GM23338 (cell line): ENCODE measurements at places on chromosomes 7 and 10.

DNA sequence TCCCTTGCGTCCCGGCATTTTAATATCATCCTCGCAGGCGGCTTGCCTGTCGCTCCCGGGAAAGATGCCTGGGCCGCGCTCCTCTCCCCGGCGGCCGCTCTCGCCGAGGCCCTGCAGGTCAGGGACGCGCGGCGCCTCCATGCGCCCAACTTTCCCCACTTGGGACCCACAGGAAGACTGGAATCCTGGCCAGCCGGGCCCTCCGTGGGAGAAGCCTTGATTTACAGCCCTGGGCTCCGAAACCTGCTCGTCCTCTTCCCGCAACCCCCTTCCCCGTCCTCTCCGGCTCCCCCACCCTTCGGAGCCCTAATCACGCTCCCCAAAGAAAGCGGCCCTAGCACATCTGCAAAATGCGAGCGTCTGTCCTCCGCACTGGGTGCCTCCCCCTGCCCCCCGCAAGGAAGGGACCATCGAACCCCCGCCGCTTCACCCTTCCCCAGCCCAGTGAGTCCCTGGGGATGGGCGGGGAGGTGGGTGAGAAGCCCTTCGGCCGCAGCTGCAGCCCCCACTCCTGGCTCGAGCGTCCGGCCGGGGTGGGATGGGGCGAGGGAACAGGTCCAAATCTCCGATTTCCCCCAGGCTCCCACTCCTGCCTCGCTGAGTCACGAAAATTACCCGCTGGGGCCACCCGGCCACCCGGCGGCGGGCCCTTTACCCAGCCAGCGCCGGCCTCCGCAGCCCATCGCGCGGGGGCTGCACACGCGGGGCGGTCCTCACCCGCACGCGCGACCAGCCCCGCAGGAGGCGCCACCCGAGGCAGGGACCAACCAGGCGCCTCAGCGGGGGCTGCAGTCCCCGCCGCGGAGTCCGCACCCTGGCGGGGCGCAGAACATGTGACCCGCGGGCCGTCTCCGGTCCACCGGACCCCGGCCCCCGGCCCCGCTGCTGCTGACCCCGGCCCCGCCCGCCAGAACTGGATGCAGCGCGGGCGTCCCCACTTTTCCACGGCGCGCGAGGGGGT is 695 bp downstream of the HSPA12A start:
- peak; percentile 38 for DNase-seq

DNA sequence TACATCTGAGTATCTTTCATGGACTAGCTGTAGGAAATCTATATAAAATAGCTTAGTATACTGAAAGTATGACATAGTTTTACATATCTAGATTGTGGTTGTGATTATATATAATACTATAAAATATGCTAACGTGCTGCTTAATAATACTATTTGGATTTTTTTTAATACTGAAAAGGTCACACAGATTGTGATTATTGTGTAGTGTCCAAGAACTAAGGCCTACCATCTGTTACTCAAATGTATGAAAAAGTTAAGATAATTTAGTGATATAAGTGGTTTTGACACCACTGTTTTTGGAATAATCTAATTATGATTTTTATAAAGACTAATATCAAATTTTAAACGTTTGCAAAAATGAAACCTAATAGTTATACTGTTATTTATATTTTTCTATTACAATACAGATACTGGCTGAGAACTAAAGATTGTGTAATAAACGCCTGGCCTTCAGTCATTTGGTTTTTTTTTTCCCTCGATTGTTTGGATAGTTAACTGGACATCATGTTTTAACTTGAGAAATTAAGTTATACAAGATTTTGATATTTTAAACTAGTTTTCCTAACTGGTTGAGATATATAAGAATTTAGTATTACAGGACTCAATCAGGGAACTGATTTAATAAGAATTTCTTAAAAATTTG is 12.6 kb downstream of the PTEN start:
- no peak for DNase-seq

GRCh38 chr7:100867040-100867775 is at the start of gene TRIP6:
TRIP6 (plus strand) TSS chr7:100867387; CDS start chr7:100867498, 111 bp downstream.
- peak; percentile 95 for DNase-seq

DNA sequence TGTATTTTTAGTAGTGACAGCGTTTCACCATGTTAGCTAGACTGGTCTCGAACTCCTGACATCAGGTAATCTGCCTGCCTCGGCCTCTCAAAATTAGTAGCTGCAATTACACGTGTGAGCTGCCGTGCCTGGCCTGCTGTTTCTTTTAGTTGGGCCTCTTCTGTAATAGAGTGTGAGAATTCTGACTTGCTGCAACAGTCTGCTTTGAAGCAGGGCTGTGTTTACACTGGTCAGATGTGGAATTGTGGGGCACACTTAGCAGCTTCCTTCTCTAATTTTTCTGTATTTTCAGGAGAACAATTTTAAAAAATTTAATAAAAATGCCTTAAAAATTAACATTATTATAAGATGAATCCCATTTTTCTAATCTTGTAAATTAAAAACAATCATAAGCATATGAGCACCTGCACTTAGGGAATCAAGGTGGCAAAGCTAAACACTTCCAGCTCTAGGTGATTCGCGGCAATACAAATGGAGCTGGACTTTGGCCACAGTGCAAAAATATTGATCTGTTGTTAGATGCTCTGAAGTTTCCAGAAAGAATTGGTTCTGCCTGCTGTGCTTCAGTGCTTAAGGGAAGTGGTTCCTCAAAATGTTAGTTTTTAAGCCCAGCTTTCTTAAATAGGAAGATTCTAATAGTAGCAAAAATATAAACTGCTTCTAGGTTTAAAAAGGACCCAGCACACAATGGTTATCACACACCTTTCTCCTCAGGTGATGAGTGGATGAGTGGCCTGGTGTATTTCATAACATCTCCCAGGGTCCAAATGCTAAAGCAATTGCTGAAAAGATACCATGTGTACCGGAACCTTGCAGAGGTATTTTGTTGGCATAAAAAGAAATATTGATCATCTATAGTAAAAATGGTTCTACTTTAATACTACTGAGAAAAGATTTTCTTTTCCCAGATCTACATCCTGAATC is 63.5 kb upstream of the ATRNL1 start:
- DNase-seq, result no peak

GRCh38 chr10:5895804-5896203 is 5.8 kb downstream of the FBH1 start:
- DNase-seq, result no peak

DNA sequence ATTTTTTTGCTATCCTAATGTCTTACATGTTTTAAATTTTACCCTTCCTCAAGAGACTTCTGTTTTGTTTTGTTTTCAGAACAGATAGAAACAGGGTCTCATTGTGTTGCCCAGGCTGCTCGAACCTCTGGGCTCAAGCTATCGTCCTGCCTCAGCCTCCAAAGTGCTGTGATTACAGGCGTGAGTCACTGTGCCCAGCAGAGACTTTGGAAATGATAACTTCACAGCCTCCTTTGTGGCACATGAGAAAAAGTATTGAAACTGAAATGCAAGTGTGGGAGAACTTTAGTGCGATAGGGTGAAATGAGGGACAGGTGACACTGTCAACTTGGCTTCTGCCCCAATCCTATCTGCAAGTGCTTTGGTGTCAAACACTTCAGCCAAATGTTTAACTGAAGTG is 21.6 kb downstream of the IRF5 start:
- no peak for DNase-seq

DNA sequence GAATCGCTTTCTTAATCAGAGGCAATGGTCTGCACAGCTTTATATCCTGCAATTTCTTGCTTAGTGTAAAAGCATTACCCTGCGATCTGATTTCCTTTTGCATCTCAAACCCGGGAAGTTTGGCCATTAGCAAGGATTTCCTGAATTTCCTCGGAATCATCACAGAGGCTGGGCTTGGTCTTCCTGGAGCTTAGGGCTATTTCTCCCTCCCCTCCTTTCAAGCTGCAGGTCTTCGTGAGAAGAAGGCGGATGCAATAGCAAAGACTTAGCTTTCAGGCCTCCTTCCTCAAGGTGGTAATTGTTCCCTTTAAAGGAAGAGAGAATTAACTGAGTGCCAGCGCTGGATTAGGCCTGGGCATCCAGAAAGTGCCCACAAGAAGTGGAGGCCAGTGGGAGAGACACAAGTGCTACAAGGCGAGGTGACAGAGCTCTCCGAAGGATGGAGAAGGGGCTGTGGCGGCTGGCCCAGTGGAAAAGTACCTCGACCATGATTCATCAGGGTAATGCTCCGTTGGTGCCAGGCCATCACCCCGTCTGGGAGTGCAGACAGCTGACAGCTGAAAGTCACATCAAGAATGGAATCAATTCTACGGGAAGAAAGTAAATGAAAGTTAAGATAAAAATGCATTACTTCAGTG is 4.0 kb upstream of the ARMS2 start:
- DNase-seq, result no peak
